ENCODE measurements at places on chromosomes 2 and 18. TPM values are rescaled to one million over a fixed set of nuclear protein-coding genes. Genes with fewer than 3 reads are reported as not detected.

STK11IP gene
- 47.7 TPM for total RNA-seq

SERPINB2 gene
- 1.00 TPM for total RNA-seq

PRSS56 gene
- 0.09 TPM for total RNA-seq

LYPD1 gene
- total RNA-seq, result 6.7 TPM

SERPINB10 gene
- total RNA-seq, result not detected

IL1R2 gene
- total RNA-seq, result not detected

CEBPZ gene
- 39.1 TPM for total RNA-seq

LMAN1 gene
- total RNA-seq, result 110 TPM

FHOD3 gene
- 16.3 TPM for total RNA-seq

CD226 gene
- total RNA-seq, result 0.84 TPM

FOXI3 gene
- total RNA-seq, result 0.27 TPM

SERPINB3 gene
- total RNA-seq, result not detected

GKN2 gene
- total RNA-seq, result not detected

CNGA3 gene
- not detected for total RNA-seq

CSRNP3 gene
- total RNA-seq, result 29.6 TPM

BOK gene
- 33.0 TPM for total RNA-seq

ANKRD53 gene
- 4.9 TPM for total RNA-seq

LYG1 gene
- total RNA-seq, result 2.2 TPM

CFAP65 gene
- not detected for total RNA-seq

CD302 gene
- total RNA-seq, result 3.1 TPM

TTN gene
- 1.0 TPM for total RNA-seq

CIB4 gene
- not detected for total RNA-seq

GPR55 gene
- not detected for total RNA-seq

SGPP2 gene
- 0.23 TPM for total RNA-seq

EFHD1 gene
- total RNA-seq, result 5.4 TPM

NEU2 gene
- total RNA-seq, result not detected

PSD4 gene
- 20.1 TPM for total RNA-seq

PTPRM gene
- total RNA-seq, result 72.7 TPM

UGT1A5 gene
- not detected for total RNA-seq
